ENCODE measurements at places on chromosomes 12 and 14. TPM values are rescaled to one million over a fixed set of nuclear protein-coding genes. Genes with fewer than 3 reads are reported as not detected.

Gene MMP17
- 1.9 TPM for total RNA-seq

DNA sequence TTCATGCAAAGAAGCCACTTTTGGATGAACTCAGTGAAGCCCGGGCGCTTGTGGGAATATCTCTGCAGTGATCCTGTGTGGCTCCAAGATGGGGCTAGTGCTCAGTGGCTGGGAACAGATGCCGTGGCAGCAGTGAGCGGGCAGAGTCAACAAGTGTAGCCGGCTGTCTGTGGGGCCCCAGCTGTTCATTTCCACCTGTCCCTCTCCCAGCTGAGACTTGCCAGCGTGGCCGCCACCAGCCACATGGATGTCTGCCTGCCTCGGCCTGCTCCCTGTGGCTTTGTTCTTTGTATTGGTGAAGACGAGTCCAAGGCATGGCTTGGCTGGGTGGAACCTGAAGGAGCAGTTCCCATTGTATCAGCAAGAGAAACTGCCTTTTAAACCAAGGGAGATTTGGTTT lies 77.3 kb downstream of the NOS1 start:
- no peak for DNase-seq
- H3K36me3 ChIP-seq, result no peaks in the 10 kb centered on the region
- H3K27ac ChIP-seq, result no peak overlapping the region
- no peaks in the 10 kb centered on the region for H3K27me3 ChIP-seq

GRCh38 chr12:96473394-96474093 lies 15.8 kb upstream of the CFAP54 start:
- H3K27ac ChIP-seq, result no peak overlapping the region
- no peak for DNase-seq
- no peaks in the 10 kb centered on the region for H3K4me1 ChIP-seq

DNA sequence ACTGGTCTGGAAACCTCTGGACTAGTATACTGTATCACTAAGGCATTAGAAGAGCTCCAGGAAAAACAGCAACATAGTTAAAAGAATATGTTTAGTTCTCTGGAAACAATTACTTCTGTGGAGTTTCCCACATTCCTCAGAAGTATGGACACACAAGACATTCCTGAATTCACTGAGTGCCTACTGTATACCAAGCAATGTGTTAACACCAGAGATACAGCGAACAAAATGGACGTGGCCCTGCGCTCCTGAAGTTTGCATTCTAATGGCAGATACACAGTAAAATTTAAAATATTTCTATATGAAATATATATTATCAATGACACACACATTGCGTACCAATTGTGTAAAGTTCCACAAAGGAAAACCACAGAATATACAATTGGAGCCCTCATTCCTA lies 1.1 kb downstream of the ANGEL1 start:
- H3K27ac ChIP-seq, result peak overlapping the region; percentile 71
- peak overlapping the region; percentile 74 for H3K4me3 ChIP-seq
- no peaks in the 10 kb centered on the region for H3K4me1 ChIP-seq
- DNase-seq, result no peak

- no peak overlapping the region for H3K27ac ChIP-seq
- DNase-seq, result peak; percentile 46
- no peaks in the 10 kb centered on the region for H3K27me3 ChIP-seq
Observed at GRCh38 chr12:47651368-47652254, 54.2 kb downstream of the RPAP3 start.

GRCh38 chr12:89571491-89572195 lies 45.8 kb upstream of the POC1B start:
- no peak overlapping the region for H3K27ac ChIP-seq
- no peak overlapping the region for H3K4me3 ChIP-seq
- no peaks in the 10 kb centered on the region for H3K36me3 ChIP-seq
- no peak for DNase-seq
- no peaks in the 10 kb centered on the region for H3K4me1 ChIP-seq
- H3K27me3 ChIP-seq, result no peaks in the 10 kb centered on the region

Gene RAB15
- 33.3 TPM for total RNA-seq

DNA sequence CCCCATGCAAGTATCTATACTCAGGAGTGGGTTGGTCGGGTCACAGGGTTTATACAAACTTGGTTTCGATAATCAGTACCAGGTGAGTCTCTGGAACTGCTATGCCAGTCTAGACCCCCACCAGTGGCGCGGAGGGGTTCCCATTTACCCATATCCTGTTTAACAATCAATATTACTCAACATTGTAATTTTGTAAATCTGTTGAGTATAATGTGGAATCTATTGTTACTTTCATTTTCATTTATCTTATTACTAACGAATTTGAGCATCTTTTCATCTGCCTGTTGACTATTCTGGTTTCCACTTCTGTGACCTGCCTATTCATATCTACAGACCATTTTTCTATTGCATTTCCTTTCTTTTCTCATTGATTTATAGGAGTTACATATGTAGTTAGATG lies 275.2 kb upstream of the CRY1 start:
- no peaks in the 10 kb centered on the region for H3K27me3 ChIP-seq
- DNase-seq, result no peak
- H3K4me1 ChIP-seq, result no peaks in the 10 kb centered on the region
- H3K27ac ChIP-seq, result no peak overlapping the region

- peaks cover 18% of the 10 kb centered on the region for H3K27me3 ChIP-seq
- no peak overlapping the region for H3K27ac ChIP-seq
- no peaks in the 10 kb centered on the region for H3K4me1 ChIP-seq
- no peak for DNase-seq
Observed at GRCh38 chr12:53791735-53792326, 40.1 kb upstream of the CISTR start.

DNA sequence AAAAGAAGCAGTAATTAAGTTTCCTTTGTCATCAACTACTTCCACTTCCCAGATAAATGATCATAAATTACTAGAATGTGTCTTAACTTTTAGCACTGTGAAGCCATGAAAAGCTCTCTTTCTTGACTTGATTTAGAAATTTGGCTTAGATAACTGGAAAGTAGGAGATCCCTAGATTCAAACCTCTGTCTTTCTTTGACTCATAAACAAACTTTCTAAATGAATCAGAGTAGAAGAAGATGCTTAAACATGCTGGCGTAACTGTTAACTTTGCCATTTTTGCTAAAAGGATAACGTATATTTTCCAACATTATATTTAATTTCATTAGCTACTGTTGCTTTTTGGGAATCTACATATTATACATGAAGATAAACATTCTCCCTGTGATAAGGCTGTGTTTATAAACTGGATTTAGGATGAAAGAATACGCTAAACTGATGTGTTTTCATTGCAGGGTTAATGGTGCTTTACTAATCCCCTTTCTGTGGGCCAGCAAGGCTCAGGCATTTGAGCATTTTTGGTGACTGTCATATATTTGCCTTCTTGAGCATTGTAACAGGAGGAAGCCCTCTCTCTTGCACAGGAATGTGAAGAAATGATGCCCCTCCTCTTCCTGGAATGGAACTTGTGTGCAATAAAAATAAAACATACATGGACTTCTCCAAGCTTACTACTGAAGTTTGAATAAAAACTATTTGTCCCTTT lies 301.4 kb downstream of the BMP4 start:
- H3K27me3 ChIP-seq, result no peaks in the 10 kb centered on the region
- no peak for DNase-seq
- no peaks in the 10 kb centered on the region for H3K4me1 ChIP-seq

- no peak overlapping the region for H3K27ac ChIP-seq
- H3K36me3 ChIP-seq, result no peaks in the 10 kb centered on the region
- H3K4me1 ChIP-seq, result no peaks in the 10 kb centered on the region
- DNase-seq, result peak; percentile 30
Observed at GRCh38 chr12:119444462-119445044, 110.0 kb downstream of the CCDC60 start.

GRCh38 chr12:49972129-49972528 lies 618 bp upstream of the AQP6 start:
- no peak overlapping the region for H3K27ac ChIP-seq
- no peak for DNase-seq
- no peak overlapping the region for H3K4me3 ChIP-seq
- no peaks in the 10 kb centered on the region for H3K4me1 ChIP-seq
- H3K27me3 ChIP-seq, result no peaks in the 10 kb centered on the region

DNA sequence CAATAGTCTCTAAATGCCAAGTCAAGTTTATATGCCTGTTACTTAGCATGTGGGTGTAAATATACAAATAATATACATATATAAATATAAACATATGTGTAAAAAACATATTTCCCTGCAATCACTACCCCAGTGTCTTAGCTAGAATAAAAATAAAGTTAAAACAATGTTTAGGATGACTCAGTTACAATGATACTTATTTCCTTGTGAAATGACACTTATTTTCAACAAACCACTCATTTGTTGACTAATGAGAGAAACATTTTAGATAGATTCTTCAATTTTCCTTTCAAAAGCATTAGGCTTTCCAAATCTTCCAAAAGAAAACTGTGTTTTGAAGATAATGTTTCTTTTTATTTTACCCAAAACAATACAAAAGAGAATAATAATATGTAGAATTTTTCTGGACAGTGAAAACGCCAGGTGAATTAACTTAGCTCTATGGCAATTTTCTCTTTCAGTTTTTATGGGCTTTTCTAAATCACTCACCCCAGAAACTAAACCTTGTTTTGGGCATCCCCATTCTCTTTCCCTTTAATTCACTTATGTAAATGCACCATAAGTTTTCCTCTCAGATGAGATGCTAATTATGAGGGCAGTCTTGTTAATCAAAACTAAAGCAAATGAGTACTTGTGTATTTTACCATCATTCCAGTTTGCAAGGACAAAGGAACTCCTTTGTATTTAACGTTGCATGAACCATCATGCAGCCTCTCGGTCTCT lies 465.9 kb downstream of the BCAT1 start:
- DNase-seq, result no peak
- no peaks in the 10 kb centered on the region for H3K36me3 ChIP-seq
- no peaks in the 10 kb centered on the region for H3K4me1 ChIP-seq
- H3K4me3 ChIP-seq, result no peak overlapping the region

- no peak for DNase-seq
- H3K4me3 ChIP-seq, result no peak overlapping the region
- no peak overlapping the region for H3K27ac ChIP-seq
Observed at GRCh38 chr14:21026988-21027315, 2.1 kb upstream of the NDRG2 start.

Gene CCDC196
- total RNA-seq, result 0.82 TPM

DNA sequence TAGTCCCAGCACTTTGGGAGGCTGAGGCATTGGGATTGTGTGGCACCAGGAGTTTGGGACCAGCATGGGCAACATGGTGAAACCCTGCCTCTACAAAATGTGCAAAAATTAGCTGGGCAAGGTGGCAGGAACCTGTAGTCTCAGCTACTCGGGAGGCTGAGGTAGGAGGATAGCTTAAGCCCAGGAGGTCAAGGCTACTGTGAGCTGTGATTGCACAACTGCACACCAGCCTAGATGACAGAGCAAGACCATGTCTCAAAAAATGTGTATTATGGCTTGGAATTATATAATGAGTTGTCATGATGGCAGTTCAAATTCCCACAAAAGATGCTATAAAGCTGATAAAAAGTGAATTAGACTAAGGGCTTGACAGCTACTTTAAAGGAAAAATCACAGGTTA lies 20.6 kb upstream of the TMPRSS12 start:
- H3K4me1 ChIP-seq, result no peaks in the 10 kb centered on the region
- peaks cover 5% of the 10 kb centered on the region for H3K36me3 ChIP-seq
- no peaks in the 10 kb centered on the region for H3K27me3 ChIP-seq
- DNase-seq, result no peak
- H3K4me3 ChIP-seq, result no peak overlapping the region

DNA sequence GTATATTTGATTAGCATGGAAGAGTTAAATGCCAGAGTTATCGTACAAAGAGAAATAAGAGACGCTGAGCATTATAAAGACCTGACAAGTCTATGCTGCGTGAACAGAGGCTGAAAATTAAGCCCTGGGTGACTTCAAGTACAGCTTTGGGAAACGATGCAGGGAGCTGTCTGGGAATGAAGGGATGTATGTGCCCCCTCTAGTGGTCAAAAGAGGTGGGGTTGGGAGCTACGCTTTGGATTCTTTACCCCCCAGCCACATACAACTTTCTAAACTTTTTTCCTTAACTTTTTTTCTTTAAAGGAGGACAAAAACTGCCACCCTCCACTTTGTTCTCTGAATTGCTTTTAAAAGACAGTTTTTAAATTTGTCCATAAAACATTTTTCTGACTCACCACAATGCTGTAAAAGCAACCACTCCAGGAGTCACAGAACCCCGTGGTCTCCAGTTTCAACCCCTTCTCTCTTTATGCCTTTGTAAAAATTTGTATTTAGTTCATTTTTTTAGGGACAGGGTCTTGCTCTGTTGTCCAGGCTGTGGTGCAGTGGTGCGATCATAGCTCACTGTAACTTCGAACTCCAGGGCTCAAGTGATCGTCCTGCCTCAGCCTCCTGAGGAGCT lies 59.4 kb downstream of the ZNF664 start:
- no peak overlapping the region for H3K27ac ChIP-seq
- DNase-seq, result peak; percentile 52
- H3K4me3 ChIP-seq, result no peak overlapping the region
- H3K4me1 ChIP-seq, result no peaks in the 10 kb centered on the region
- no peaks in the 10 kb centered on the region for H3K36me3 ChIP-seq

DNA sequence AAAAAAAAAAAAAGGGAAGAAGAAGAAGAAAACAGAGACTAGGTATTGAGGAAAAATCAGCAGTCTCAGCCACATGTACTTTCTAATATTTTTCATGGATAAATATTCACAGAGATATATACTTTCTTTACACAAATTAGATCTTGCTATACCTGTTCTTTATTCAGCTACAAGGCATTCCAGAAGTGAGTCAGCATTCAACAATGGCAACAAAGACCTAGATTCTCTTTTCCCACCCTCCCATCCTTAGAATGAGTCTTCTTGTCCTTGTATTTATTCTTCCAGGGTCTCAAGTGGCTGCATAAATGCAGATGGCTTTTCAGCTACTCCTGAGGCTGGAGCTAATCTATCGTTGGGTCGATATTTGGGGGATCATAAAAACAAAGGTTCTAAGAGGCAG lies 93.0 kb downstream of the NT5DC3 start:
- H3K36me3 ChIP-seq, result no peaks in the 10 kb centered on the region
- no peak overlapping the region for H3K27ac ChIP-seq
- no peaks in the 10 kb centered on the region for H3K4me1 ChIP-seq
- DNase-seq, result no peak
- H3K27me3 ChIP-seq, result no peaks in the 10 kb centered on the region

DNA sequence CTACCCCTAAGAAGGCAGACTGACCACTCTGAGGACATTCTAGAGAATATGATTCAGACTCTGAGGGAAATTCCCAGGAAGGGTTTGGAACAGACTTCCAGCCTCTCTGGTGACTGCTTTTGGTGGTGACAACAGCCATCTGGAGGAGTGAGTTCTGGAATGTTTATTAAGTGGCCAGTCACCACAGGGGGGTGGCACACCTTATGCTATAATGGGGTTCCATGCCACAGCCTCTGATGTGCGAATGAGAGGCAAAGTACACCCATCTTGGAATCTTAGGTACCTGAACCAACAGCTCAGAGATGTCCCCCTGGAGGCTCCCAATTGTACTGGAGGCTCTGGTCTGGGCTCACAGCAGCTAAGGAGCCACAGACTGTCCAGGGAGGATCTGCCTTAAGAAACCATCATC lies 9.5 kb upstream of the TINF2 start:
- no peak overlapping the region for H3K27ac ChIP-seq
- H3K27me3 ChIP-seq, result no peaks in the 10 kb centered on the region
- H3K4me1 ChIP-seq, result no peaks in the 10 kb centered on the region
- DNase-seq, result no peak

- H3K4me1 ChIP-seq, result no peaks in the 10 kb centered on the region
- no peaks in the 10 kb centered on the region for H3K36me3 ChIP-seq
- no peak overlapping the region for H3K27ac ChIP-seq
- peaks cover 11% of the 10 kb centered on the region for H3K27me3 ChIP-seq
- DNase-seq, result no peak
Observed at GRCh38 chr12:65276916-65277530, 1.5 kb upstream of the MSRB3 start.
